Midbrain (tissue), 1 donor: ENCODE measurements at places on chromosomes 1 and 21.

DNA sequence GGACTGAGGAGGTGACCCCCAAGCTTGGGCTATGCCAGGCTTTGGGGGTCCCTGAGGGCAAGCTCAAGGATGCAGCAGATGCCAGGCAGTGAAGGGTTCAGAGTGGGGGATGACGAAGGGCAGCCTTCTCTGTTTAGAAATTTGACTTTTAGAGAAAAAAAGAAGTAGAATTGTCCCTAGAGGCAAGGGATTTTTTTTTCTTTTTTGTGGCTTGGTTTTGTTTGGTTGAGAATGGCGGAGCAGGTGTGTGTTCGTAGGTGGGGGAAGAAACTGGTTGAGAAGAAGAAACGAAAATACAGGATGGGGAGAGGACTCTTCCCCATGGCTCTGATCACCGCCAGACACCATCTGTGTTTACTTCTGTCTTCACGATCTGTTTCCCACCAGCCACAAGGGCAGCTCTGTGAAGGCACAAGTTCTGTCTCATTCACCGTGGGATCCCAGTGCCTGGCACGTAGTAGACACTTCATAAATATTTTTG lies 8.2 kb downstream of the PLA2G5 start:
- DNase-seq: no peak

DNA sequence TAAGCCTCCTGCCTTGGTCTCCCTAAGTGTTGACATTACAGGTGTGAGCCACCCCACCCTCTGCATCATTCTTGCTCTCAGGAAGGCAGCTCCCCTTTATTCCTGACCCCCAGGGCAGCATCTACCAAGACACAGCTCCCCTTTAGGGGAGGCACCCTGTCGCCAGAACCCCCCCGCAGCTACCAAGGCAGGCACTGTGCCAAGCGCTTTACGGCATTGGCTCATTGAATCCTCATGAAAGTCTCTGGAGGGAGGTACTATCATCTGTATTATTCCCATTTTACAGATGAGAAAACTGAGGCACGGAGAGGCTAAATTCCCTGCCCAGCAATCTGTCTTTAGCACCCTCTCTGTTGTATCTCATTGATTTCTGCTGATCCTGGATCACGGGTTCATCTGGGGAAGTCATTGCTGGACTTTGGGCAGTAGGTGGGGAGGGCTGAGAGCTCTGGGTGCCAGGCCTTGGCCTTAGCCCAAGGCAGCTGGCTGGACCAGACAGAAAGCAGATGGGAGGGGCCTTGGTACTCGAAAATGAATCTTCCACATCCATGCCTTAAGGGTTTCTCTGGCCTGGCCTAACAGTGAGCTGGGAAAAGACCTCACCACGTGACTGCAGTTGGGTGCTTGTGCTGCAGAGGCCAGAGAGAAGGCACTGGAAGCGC lies 5.9 kb downstream of the PLOD1 start:
- DNase-seq: peak; percentile 75

DNA sequence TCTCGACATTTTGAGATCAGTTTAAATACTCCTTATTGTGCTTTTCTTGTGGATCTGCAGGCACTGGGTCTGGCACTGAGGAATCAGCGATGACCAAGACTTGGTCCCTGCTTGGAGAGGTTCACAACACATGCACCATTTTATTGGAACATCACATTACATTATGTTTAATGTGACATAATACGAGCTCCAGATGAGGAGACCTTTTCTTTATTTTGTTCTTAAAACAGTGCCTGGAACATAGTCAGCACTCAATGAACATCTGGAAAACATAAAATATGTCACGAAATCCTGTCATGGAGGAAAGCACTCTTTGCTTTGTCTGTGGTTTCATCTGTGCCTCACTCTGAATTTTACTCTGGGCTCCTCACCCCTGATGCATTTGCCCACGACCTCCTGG lies 110.7 kb downstream of the ST6GALNAC3 start:
- no peak for DNase-seq

GRCh38 chr21:46049890-46050667 lies 47.8 kb upstream of the COL6A2 start:
- DNase-seq: no peak

GRCh38 chr1:61070054-61070453 lies 12.3 kb upstream of the NFIA start:
- DNase-seq: no peak

DNA sequence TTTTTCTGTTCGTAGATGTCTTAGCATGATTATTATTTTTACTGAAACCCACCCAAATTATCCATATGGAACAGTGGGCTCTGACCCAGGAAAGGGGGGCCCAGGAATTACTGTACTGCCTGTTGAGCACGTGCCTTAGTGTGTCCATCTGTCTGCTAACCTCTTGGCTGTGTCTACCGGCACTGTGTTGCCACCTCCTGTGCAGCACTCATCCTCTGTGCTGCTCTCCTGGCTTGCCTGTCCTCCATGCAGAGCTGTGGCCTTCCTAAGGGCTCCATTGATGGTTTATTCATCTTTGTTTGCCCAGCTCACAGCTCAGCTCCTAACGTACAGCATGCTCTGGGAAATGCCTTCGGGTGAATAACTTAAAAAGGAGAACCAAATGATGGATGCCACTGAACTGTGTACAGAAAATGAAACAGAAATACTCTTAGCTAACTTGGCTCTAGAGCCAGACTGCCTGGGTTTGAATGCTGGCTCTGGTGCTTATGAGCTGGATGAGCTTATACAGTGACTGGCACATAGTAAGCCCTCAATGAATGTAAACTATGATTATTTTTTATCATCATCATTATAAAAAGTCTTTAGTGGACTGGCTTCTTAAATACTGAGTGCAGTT lies 11.4 kb upstream of the RPTN start:
- no peak for DNase-seq

DNA sequence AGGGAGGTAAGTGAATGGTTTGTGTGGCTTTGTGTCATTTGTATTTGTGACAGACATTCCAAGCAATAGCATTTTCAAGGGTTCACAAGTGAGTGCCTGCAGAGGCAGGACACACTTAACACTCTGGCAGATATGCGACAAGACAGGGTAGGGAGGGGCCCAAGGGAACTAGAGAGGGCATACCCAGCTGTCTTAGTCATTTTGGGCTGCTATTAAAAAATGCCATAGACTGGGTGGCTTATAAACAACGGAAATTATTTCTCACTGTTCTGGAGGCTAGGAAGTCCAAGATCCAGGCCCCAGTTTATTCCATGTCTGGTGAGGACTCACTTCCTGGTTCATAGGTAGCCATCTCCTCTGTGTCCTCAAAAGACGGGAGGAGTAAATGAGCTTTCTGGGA lies 137.4 kb downstream of the FGGY start:
- DNase-seq: no peak

- peak; percentile 85 for DNase-seq
Observed at GRCh38 chr1:209692745-209693504, 11.7 kb upstream of the HSD11B1 start.

DNA sequence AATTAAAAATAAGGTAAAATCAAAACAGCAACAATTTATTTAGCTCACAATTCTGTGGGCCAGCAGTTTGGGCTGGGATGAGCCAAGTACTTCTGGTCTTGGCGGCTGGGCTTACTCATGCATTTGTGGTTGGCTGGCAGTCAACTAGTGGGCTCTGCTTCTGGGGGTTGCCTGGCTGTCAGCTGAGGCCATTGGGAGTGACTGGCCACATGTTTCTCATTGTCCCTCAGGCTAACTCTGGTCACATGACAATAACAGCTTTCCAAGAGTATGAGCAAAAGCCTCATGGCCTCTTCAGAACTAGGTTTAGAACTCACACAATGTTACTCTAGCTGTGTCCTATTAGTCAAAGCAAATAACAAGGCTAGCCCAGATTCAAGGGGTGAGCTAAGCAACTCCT lies 15.6 kb upstream of the CHIA start:
- DNase-seq: peak; percentile 9

DNA sequence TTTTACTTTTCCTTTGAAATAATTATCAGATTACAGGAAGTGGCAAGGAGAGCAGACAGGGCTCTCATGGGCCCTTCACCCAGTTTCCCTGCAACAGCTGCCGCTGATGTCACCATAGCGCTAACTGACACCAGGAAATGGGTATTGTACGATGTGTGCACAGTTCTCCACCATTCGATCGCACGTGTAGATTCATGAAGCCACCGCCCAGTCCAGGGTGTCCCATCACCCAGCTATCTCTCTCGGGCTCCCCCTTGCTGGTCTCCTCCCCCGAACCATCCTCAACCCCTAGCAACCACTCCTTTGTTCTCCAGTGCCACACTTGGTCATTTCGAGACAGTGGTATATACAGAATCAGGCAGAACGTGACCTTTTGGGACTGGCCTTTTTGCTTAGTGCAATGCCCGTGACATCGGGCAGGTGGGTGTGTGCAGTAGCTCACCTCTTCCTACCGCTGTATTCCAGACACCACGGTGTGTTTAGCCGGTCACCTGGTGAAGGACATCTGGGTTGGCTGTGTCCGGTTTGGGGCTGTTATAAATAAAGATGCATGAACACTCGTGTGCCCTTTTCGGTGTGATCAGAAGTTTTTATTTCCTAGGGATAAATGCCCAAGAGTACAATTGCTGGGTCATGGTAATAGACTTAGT lies 118.4 kb downstream of the CRYAA start:
- no peak for DNase-seq

GRCh38 chr1:228101994-228102790 lies 933 bp downstream of the C1orf35 start:
- DNase-seq: no peak

DNA sequence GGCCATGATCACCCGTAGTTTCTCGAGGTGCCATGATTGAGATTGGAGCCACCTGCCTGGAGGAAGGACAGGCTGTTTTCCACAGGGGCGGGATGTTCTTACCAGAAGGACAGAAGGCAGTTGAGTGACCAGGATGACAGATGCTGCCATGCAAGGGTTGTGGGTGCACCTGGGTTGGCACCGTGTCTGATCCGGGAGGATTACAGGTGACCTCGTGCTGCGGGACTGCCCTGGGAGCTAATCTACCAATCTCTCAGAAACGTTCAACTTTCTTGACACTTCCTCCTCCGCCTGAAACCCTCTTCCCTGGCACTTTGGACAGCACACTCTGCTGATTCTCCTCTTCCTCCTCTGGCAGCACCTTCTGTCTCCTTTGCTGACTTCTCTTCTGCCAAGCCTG lies 13.8 kb upstream of the SLC6A9 start:
- no peak for DNase-seq

DNA sequence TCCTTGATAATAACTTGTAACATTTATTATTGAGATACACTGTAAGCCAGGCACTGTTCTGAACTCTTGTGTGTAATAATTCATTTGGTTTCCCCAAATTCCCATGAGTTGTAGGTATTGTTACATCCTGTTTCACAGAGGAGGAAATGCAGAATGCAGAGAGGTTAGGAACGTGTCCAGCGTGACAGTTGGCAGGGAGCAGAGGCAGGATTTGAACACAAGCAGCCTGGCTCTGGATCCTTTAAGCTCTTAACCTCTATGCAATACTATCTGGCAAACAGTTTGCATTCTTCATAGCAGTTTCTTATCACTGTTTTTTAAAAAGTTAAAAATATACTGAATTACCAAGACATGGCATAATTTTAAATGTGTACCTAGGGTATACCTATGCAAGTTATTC lies 30.5 kb downstream of the EEIG2 start:
- DNase-seq: no peak

- DNase-seq: no peak
Observed at GRCh38 chr1:226903819-226904716, 33.7 kb downstream of the PSEN2 start.

GRCh38 chr1:187070076-187070475 lies 241.3 kb downstream of the PLA2G4A start:
- DNase-seq: no peak

DNA sequence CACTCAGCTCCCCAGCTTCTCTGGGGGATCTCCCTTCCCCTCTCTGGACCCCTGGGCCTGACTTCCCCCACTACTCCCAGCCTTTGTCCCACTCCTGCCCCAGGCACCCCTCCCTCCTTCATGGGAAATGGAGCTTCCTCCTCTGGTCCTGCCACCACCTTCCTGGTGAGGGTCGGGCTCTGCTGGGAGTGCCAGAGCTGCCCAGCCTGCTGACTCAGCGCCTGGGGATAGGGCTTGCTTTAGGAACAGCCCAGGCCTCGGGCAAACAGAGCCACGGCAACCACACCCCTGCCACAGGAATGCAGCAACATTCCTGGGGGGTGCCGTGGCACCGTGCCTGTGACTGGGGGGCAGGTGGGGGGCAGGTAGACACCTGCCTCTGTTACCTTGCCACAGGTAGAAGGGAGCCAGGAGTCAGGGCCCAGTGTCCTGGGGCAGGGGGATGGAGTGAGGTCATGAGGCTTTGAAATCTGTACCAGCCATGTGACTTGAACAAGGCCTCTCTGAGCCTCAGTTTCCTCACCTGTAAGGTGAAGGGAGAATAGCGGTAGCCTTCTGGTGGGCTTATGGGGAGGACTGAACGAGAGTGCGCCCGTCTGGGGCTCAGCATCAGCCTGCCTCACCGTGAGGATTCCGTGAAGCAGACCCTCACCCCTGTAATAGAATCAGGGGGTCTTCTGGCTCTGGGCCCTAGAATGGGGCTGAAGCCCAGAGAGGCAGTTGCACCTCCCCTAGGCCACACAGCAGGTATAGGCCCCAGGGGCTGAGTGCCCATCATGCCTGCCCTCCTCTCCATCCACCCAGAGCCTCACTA lies 17.8 kb upstream of the EPHA2 start:
- no peak for DNase-seq

DNA sequence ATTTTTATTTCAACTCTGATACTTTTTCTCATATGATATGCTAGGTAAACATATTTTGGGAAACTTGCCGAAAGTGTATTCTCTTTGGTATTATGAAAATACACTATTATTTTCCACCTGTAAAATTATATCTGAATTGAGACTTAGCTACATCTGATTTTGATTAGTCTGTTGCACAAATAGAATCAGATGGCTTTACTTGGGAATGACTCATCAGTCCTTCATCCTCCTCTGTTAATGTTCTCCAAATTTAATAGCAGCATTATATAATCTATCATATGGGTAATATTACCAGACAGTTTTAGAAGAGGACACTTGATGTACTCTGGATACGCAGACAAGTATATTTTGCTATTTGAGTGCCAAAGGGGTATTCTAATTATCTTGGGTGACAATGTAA lies 245.3 kb downstream of the CTH start:
- DNase-seq: no peak

DNA sequence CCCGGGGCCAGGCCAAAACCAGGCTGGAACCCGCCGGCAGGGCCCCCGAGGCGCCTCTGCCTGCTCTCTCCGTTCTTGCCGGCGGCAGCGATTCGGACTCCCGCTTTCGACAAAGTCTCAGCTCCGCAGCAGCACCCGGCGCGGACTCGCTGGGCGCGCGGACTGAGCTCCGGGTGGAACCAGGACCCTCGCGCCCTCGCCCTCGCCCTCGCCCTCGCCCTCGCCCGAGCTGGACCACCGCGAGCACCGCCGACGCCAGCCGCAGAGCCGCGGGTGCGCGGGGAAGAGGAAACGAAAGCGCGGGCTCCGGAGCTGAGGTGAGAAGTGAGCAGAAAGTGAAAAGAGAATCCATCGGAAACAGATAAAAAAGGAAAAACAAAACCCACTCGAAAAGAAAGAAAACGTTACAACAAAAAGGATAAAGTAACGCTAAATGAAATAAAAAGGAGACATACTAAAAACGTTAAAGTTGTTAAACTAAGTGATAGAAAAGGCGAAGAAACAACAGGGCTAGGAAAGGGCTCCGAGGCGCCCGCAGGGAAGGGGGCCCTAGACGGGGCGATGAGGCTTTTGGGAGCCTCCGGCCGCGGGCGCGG lies 64.9 kb downstream of the MEF2D start:
- no peak for DNase-seq

- no peak for DNase-seq
Observed at GRCh38 chr21:31668651-31669491, 9.4 kb downstream of the SOD1 start.

- DNase-seq: no peak
Observed at GRCh38 chr1:190847166-190847565, 369.5 kb upstream of the BRINP3 start.

GRCh38 chr1:71330991-71331390 lies 250.2 kb upstream of the ZRANB2 start:
- DNase-seq: no peak
